KBM-7 (cell line): ENCODE measurements at places on chromosomes 12 and 14.

GRCh38 chr12:98793121-98793520, 148.0 kb downstream of the APAF1 start:
- no peak for DNase-seq

- no peak for DNase-seq
Measured at GRCh38 chr14:58641509-58641908, 3.7 kb downstream of the DACT1 start.

DNA sequence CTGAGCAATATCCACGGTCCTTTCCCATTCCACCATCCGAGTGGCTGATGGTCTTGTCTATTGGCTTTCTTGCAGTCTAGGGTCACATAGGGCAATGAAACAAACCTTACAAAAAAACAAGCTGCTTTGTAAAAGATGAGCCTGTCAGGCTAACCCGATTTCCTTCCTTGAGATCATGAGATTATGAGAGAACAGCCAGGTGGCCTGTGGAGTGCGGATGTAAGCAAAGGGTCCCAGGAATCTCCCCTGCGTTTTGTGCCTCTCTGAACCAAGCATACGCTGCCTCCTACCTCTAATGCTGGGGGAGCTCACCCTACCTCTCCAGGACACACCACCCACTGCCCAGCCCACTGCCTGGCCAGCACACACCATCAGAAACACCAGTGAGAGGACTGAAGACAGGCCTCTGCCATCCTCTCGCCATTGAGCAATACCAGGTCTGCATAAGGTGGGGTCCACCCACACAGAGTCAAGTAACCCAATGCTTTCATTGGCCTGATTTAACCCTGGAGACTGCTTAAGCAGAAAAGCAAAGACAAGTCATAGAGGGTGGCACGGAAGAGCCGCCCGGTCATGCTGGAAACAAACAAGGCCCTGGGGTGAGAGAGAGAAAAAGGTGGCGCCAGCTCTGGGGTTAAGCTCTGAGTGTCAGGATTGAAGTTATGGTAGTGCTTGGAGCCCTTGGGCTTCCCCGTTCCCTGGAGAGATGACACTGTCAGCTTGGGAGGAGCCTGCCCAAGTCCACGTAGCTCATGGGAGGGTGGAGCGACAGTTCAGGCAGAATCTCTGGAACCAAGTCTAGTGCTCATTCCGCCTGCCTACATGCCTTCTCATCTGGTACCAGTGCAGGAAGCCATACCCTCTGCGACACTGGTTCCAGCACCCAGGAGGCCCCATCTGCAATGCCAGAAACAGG, 46.6 kb downstream of the CALM1 start:
- DNase-seq = no peak

GRCh38 chr14:55454264-55455002, 14.0 kb upstream of the TBPL2 start:
- DNase-seq = peak; percentile 98

- peak; percentile 95 for DNase-seq
Measured at GRCh38 chr14:34078117-34078743, 127.4 kb upstream of the EGLN3 start.

DNA sequence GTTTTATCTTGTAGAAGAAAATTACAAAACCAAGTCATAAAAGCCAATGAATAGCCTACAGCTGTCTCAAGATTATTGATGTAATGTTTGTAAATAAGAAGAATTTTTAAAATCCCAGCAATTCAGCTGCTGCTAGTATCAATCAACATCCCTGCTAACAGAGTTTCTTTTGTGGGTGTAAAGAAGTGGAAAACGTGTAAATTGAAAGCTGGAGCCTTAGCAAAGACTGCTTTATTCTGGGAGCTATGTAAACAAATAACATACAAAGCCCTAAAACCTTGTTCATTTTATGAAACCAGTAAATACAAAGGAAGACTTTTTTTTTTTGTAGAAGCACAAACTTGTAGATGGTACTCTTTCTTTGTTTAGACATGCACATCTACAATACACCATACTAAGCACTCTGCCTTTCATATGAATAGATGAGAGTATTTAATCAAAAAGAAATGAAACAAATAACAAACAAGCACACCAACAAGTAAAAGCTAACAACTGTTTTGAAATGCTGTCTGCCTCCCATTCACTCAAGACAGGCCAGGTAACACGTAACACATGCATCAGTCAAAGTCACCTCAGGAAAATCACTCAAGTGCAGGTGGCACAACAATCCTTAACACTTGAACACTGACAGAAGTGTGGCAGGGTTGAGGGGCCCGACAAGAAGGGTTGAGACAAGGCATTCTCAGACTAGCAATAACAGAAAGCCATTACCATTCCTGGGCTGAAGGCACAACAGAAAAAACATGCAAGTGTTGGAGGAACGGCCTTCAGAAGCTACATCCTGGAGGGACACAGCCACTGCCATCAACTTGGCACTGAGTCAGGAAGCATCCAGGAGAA, 1364.0 kb upstream of the SEL1L start:
- no peak for DNase-seq

DNA sequence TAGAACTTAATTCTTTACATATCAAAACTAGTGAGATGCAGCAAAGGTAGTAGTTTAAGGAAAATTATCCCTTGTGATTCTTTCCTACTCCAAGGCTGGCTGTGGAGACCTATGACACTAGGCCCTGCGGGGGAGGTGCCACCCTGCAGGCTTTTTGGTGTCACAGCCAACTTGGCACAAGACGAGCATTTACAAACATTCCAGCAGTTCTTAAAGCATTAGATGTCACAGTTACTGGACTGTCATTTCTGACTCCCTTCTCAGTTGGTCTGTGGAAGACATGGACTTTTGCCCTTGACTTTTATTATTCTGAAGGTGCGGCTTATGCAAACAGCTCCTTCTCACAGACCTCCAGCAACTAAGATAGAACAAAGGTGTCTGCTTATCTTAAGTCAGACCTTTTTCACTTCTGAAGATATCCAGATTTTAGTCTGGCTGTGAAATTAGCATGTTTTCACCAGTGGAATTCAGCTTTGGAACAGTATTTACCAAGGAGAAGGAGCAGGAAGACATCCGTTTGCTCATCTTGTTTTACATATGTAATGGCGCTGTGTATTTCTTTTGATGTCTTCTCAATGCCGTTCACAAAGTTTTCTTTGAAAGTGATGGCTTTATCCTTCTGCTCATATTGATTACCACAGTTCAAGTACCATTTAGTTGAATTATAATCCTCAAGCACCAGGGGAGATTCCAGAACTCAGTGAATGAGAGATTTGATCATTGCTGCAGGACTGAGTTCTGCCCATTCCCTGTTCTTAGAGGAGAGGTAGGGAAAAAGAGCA, 17.9 kb downstream of the SRGAP1 start:
- DNase-seq = no peak

DNA sequence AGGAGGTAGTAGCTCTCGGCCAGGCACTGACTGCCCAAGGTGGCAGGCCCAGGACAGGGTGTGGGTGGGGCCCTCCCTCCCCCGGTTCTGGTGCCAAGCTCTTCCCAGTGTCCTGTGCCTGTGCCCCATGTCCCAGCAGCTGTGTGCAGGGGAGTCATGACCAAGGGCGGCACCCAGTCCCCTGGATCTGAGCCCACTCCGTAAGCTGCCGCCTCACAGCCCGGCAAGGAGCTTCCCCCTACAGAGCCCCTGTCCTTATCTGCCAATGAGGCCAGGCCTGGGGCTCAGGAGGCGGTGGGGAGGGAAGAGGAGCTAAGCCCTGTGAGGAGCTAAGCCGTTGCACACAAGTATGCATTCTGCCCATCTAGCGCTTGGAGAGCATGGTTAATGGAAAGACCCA, 5.6 kb upstream of the C14orf180 start:
- DNase-seq = no peak
